ENCODE measurements at places on chromosomes 2 and 18. TPM values are rescaled to one million over a fixed set of nuclear protein-coding genes. Genes with fewer than 3 reads are reported as not detected.

DNA sequence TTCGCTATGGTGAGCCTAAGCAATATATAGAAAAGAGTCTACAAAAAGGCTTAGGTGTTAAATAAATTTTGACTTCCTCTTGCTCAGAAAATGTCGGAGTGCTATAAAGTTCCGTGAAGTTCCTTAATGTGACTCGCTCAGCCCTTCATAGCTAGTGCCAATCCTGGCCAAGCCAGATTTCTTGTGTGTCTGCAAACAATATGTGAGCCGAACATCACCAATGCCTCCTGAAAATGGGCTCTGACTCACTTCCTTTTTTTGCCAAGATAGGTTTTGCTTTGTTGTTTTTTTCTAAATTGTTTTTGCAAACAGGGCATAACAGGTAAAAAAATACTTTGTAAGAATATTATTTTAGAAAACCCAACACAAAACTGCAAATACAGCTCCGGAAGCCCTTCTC lies 26.1 kb downstream of the CDC42EP3 start:
- no peak for DNase-seq
- no peak overlapping the region for H3K27ac ChIP-seq
- no peak overlapping the region for H3K4me3 ChIP-seq
- peaks cover 30% of the 10 kb centered on the region for H3K4me1 ChIP-seq

- DNase-seq = peak; percentile 32
- H3K4me1 ChIP-seq = no peaks in the 10 kb centered on the region
- no peaks in the 10 kb centered on the region for H3K36me3 ChIP-seq
- no peak overlapping the region for H3K4me3 ChIP-seq
- H3K27ac ChIP-seq = no peak overlapping the region
- H3K27me3 ChIP-seq = no peaks in the 10 kb centered on the region
Measured at GRCh38 chr18:39693359-39693758, 2127.8 kb upstream of the CELF4 start.

Gene AQP4
- total RNA-seq = 0.58 TPM

Gene ACMSD
- total RNA-seq = not detected

- no peak for DNase-seq
- H3K36me3 ChIP-seq = no peaks in the 10 kb centered on the region
- H3K27ac ChIP-seq = no peak overlapping the region
- H3K27me3 ChIP-seq = no peaks in the 10 kb centered on the region
Measured at GRCh38 chr2:156955701-156956100, 301.8 kb upstream of the GALNT5 start.

Gene STPG4
- 0.22 TPM for total RNA-seq

DNA sequence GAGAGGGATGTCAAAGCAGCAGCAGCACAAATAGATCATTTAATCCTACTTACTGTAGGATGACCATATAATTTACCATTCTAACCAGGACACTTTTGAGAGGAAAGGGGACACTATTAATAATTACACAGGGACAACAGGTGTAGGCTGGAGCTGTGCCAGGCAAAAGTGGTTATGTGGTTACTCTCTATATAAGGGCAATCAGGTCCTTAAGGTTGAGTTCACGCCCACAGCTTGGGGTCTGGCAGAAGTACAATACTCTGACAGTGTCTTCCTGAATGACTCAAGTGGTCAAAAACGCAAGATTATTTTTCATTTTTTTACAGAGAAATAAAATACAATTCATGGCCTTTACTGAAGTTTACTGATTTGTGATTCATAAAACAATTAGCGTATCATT lies 2.8 kb downstream of the PREPL start:
- H3K36me3 ChIP-seq = peaks cover 3% of the 10 kb centered on the region
- peak; percentile 65 for DNase-seq
- peaks cover 12% of the 10 kb centered on the region for H3K4me1 ChIP-seq
- no peaks in the 10 kb centered on the region for H3K27me3 ChIP-seq
- H3K27ac ChIP-seq = peak overlapping the region; percentile 81

DNA sequence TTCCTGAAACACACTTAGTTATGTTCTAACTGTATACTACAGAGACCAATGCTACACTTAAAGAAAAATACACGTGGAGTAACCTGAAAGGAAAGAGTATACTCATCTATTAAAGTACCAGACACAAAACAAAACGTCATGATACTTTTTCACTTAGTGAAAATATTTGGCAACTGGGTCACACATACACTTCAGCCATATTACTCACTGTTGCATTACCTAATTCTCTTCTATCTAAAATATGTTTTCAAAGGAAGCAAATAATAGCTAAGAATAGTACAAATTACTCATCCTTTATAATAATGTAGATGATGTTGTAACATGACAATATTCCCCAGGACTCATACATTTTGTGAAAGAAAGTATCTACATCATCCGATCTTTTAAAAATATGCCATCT lies 76.5 kb upstream of the EPB41L3 start:
- no peaks in the 10 kb centered on the region for H3K4me1 ChIP-seq
- DNase-seq = peak; percentile 18
- peaks cover 6% of the 10 kb centered on the region for H3K27me3 ChIP-seq
- H3K4me3 ChIP-seq = no peak overlapping the region
- no peak overlapping the region for H3K27ac ChIP-seq
- H3K36me3 ChIP-seq = no peaks in the 10 kb centered on the region

Gene ALPG
- total RNA-seq = not detected

All from muscle of leg (tissue), 16 donors.